ENCODE measurements at places on chromosomes 11 and 22.

- DNase-seq: no peak
These were observed 64.0 kb upstream of the TNRC6B start for GRCh38 chr22:40113696-40114095.

DNA sequence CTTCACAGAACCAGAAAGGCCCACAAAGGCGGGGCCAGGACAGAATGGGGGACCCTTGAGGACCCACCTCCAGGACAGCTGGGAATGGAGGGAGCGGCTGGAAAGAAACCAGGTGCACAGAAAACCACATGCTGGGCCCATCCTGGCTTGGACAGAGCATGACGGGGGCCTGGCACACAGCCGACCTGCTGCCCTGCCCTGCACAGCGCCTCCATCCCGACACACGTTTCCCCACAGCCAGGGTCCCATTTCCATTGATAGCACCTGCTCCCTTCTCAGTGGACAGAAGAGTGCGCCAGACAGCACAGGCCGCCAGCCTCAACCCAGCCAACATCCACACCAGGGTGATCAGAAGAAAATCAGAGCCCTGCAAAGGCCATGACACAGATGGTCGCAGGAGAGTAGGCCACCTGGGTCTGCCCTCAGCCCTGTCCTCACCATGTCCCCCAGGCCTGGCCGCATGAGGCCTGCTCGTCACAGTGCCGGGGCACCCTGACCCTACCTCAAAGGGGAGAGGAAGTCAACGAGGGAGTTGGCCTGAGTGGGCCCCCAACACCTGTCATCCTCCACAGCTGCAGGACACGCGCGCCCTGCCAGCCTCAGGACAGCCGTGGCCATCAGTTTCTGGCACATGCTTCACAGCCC lies 28.1 kb downstream of the BRD1 start:
- DNase-seq: no peak

GRCh38 chr22:37243402-37244113 lies 511 bp downstream of the RAC2 start:
- no peak for DNase-seq

GRCh38 chr22:16922076-16922475 lies 85.9 kb downstream of the GAB4 start:
- no peak for DNase-seq

- DNase-seq: no peak
These were observed 51.7 kb upstream of the FTH1 start for GRCh38 chr11:62018981-62019664.

- no peak for DNase-seq
These were observed 41.4 kb downstream of the ARL14EP start for GRCh38 chr11:30364139-30364836.

DNA sequence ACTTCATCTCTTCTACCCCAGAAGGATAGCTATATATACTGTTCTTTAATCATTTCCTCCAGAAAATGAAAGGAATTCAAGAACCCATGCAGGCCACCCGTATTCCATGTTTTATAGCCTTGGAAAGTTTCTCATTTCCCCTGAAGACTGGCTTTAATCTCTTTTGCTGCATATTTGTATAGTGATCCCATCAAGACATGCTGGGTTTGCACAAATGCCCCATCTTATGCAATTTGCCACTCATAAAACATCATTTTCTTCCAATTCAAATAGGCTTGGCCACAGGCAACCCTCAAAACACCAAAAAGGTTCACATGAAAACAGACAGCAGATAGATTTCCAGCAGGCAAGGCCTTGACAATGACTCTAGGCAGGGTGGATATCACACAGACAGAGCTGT lies 28.3 kb upstream of the APOA1 start:
- no peak for DNase-seq

DNA sequence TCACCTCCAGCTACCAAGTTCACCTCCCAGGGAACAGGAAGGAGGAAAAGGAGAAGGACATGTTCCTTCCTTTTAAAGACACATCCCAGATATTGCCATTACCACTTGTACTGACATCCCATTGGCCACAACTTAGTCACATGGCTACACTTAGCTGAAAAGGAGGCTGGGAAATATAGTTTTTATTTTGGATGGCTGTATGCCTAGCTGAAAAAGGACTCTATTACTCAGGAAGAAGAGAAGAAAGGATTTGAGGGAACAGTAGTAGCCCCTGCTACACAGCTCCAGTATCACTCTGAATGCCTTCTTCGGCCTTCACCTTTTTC lies 2.1 kb upstream of the APOA5 start:
- no peak for DNase-seq

DNA sequence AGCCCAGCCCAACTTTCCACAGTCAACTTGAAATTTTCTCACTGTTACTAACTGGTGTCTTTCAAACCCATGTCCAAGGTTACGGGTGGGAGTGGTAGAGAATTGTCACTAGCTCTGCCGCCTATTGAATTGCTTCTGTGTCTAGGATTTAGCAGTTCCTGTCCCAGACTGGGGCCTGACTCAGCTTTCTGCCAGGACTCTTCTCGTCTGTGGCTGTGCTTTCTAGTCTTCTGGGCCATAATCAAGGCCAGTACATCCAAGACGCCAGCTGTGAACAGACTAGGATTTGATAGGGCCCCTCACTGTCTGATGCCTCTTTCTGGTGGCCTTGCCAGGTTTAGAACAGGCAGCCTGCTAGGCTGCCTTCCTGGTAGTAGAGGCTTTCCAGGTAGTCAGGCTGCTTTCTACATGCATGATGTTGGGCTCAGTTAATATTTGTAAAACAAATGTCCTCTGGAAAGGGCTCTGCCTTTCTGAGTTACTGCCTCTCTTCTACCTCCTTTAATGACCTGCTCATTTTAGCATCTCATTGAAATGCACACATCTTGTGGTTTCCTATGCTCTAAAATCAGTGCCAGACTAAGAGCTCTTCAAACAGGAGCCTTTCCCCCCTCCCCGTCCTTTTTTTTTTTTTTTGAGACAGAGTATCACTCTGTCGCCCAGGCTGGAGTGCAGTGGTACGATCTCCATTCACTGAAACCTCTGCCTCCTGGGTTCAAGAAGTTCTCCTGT lies 13.1 kb upstream of the HIKESHI start:
- peak; percentile 3 for DNase-seq

GRCh38 chr11:8297781-8298440 lies 34.2 kb upstream of the LMO1 start:
- DNase-seq: no peak

DNA sequence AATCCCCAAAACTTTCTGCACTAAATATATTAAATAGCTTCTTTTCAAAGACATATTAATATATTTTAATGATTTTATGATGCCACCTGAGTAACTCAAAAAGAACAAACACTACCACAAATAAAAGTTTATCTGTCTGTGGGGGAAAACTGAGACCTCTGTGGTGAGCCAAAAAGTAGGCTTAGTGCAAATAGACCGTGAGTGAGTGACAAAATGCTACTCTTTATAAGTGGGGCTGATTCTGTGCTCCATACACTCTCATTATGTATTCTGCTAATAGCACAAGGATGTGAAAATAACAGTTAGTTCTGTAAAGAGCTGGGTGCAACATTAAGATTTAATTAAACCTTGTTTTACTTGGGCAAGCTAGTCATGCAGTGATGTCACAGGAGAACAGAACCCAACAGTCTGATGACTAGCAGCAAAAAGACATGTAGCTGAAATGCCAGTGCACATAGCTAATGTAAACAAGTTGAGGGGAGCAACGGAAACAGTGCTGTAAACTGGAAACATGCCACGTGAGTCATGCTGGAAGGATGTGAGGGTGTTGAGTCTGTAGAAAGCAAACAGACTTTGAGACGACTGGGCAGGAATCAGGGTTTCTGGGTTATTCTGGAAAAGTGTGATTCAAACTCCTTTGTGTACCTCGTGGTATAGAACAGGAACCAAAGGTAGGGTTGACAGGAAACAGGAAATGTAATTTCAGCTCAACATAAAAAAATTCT lies 1130.4 kb downstream of the LRRC4C start:
- no peak for DNase-seq
